ENCODE measurements at places on chromosomes 13 and 19.

GRCh38 chr19:41324921-41325639 is 15.1 kb downstream of the CCDC97 start:
- DNase-seq = no peak

DNA sequence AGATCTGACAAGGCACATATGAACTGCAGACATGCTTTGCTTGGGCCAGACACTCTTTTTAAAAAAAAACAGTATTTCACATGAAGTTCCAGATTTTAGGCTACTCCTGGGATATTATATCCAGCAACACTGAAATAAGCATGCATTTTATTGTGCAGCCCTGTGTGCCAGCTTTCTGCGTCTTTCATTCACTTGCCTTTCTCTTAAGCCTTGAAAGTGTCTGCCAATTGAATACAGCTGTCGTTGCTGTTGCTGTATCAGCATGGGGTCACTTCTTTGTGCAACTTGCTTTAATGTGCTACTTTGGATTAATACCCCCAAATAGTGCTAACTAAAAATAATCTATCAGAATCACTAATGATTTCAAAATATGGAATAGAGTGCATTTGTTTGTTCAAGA is 657.8 kb downstream of the SLITRK6 start:
- DNase-seq = no peak

GRCh38 chr13:50670272-50670671 is 173.2 kb downstream of the DLEU7 start:
- no peak for DNase-seq

- no peak for DNase-seq
These were observed 28.8 kb downstream of the LSM14A start for GRCh38 chr19:34201133-34201532.

GRCh38 chr19:17830567-17831418 is 9.5 kb upstream of the INSL3 start:
- peak; percentile 67 for DNase-seq

DNA sequence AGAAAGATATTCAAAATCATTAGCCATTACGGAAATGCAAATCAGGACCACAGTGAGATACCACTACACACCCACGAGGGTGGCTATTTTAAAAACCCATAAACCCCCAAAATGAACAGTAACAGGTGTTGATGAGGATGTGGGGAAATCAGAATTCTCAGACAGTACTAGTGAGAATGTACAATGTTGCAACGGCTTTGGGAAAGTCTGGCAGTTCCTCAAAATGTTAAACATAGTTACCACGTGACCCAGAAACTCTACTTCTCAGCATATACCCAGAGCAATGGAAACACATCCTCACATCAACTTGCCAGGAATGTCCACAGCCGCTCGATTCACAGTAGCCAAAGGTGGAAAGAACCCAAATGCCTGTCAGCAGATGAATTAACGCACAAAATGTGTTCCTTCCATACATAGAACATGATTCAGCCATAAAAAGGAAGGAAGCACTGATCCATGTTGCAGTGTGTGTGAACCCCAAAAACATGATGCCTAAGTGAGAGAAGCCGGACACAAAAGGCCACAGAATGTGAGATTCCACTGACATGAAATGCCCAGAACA is 7.0 kb downstream of the PLVAP start:
- no peak for DNase-seq

- no peak for DNase-seq
These were observed 377.0 kb downstream of the OLFM4 start for GRCh38 chr13:53405616-53406015.

GRCh38 chr13:41897126-41897525 is 63.8 kb downstream of the VWA8 start:
- no peak for DNase-seq

- no peak for DNase-seq
These were observed 19.9 kb downstream of the CEBPG start for GRCh38 chr19:33393286-33394005.

- DNase-seq = no peak
These were observed 5.6 kb upstream of the GATAD2A start for GRCh38 chr19:19399733-19400433.

DNA sequence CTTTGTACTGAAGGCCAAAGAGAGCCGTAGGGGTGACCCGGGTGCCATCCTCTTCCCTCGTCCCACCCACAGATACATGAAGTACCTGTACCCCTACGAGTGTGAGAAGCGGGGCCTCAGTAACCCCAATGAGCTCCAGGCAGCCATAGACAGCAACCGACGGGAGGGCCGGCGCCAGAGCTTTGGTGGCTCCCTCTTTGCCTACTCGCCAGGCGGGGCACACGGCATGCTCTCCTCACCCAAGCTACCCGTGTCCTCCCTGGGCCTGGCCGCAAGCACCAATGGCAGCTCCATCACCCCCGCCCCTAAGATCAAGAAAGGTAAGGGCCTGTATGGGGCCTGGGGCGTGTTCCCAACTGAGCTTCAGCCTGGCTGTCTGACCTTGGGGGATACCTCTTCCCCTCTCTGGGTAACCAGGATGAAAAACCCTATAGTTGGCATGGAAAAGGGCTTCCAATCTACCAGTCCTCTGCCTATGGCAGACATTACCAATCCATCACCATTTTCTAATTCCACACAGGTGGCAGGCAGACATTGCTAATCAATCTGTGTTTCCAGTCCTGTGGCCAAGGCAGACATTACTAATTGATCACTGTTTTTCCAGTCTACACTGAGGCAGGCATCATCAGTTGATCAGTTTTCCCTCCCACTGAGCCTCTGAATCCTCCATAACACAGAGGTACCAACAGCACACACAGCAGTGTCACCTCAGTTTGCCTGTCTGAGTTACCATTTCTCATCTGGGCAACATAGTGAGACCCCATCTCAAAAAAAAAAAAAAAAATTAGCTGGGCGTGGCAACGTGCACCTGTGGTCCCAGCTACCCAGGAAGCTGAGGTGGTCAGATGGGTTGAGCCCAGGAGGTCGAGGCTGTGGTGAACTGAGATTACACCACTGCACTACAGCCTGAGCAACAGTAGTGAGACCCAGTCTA is 19.1 kb upstream of the WDR18 start:
- no peak for DNase-seq

DNA sequence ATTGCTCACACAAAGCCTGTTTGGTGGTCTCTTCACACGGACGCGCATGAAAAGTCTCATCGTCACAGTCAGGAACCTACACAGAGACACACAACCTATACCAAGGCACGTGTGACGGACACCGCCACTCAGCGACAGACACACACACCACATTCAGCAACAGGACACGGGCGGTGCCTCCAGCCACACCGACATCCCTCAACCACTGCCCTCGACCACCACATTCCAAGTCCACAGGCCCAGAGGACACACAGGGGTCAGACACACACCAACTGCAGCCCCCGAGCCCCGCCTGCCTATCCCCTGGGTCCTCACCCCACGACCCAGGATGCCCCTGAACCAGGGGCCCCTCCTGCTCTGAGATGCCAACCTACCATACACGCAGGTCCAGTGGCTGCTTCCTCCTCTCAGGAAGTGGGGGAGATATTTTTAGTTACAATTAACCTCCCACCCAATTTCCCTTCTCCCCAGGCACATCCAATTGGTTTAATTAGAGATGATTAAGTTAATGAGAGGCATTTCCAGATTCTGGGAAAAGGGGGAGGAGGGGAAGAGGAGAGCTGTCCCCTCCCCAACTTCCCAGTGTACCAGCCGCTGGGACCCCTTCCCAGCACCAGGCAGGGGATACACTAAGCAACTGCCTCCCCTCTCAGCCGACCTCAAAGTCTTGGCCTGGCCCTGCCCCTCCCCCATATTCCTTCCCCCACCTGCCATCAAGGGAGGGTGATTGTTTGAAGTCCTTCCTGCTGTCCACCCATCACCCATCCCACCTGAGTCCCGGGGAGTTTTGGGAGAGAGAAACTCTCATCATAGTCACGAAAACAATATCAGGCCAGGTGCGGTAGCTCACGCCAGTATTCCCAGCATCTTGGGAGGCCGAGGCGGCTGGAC is 20.4 kb downstream of the MEIS3 start:
- no peak for DNase-seq

- peak; percentile 80 for DNase-seq
These were observed 19.2 kb downstream of the GPX4 start for GRCh38 chr19:1122972-1123363.

- DNase-seq = no peak
These were observed 7.1 kb upstream of the SAMD1 start for GRCh38 chr19:14097532-14098151.

DNA sequence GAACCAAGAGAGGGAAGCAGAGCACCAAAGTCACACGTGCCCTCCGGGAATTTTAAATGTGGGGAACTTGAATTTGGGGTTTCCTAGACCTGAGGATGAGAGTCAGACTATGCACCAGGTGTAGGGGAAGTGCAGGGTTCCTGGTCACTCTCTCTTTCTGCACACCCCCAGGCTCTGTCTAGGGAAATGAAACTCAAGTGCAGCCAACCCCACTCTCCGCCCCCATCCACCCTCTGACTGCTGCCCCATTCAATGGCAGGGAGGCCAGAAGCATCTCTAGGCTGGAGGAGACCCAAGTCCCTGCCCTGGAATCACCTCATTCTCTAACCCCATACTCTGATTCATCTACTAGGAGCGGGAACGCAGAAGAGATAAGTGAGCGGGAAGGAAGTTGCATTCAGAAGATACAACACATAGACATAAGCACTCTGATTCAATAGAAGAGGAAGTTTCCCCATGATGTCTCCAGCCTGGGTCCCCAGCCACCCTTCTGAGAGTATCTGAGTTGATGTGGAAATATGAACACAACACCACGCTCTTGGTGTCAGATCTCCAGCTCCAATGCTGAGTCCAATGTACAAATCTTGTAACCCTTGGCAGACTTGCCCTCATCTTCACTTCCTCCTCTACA is 4.7 kb upstream of the SIGLEC14 start:
- DNase-seq = no peak

- DNase-seq = no peak
These were observed 54.0 kb downstream of the LRCH1 start for GRCh38 chr13:46606970-46607369.

DNA sequence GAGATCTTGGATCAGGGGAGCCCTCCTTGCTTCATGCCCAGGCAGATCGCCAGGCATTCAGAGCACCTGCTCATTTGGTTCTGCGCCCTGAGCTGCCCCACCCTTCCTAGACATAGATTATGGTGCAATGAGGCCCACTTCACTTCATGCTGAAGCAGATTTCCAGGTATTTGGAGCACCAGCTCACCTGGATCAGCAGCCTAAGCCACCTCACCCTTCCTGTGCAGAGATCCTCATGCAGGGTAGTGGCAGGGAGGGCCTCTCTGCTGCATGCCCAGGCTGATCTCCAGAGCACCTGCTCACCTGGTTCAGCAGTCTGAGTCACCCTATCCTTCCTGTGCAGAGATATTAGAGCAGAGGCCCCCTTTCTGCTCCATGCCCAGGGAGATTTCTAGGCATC is 1966.1 kb downstream of the PCDH9 start:
- no peak for DNase-seq

DNA sequence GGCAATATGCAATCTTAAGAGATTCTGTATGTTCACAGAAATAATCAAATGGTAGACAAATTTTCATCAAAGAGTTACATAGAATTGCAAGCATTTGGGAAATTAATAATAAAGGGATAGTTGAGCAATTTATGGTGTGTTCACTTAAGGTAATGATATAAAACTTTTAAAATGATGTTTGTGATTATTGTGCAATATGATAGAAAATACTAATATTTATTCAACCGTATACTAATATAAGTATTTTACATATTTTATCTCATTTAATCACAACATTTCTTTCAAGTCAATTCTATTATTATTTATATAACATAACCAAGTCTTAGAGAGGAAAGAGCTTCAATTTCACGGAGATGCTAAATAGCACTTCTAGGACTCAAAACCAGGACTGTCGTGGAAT is 716.8 kb upstream of the MIR17HG start:
- no peak for DNase-seq

- DNase-seq = no peak
These were observed 11.7 kb downstream of the ZNF226 start for GRCh38 chr19:44176590-44176989.

GRCh38 chr13:89880201-89880600 is 1467.3 kb upstream of the MIR17HG start:
- no peak for DNase-seq

GRCh38 chr13:50783066-50783465 is 60.4 kb downstream of the DLEU7 start:
- no peak for DNase-seq

GRCh38 chr13:27679896-27680295 is 58.2 kb downstream of the POLR1D start:
- DNase-seq = no peak

DNA sequence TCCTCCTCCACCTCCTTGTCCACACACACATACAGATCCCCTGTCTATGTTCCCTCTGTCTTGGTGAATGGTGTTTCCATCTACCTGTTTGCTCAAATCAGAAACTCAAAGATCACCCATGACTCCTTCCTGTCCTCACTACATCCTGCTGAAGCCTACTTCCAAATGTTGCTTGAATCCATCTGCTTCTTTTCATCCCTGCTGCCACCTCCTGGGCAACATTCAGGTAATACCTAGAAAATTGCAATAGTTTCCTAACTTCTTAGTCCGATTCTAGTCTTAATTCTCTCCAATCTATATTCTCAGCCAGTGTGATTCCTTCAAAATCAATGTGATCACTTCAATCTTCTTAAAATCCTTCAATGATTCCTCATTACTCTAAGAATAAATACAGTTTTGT is 155.5 kb upstream of the STARD13 start:
- no peak for DNase-seq

- DNase-seq = no peak
These were observed 3.5 kb upstream of the DOCK6 start for GRCh38 chr19:11265785-11266236.

- DNase-seq = no peak
These were observed 257.5 kb upstream of the STARD13 start for GRCh38 chr13:33543089-33543459.

DNA sequence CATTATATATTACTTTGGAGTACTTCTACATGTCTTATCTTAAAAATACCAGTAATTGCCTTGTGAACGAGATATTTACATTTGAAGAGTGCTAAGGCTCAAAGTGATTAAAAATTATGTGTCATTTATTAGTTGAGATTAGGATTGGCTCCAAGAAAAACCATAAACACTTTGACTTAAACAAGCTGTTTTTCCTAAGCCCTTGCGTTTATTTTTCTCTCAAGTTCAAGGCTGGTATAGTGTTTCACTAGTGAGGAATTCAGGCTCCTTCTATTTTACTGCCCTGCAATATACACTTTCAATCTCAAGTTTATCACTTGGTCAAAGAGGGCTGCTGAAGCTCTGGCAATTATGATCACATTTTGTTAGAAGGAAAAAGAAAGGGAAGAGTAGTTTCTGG is 49.9 kb downstream of the UFM1 start:
- no peak for DNase-seq

- DNase-seq = no peak
These were observed 24.5 kb upstream of the ZNF83 start for GRCh38 chr19:52662631-52663030.
